Activated CD4-positive, alpha-beta memory T cell treated with anti-CD3 and anti-CD28 coated beads, Interleukin-2, amount 10 ng/mL, durations not matched to agents 7 days and 5 days (primary cell): ENCODE measurements at places on chromosomes 2 and 18.
A peak's percentile ranks its signal among the peaks of the same experiment; 100 is the strongest.

DNA sequence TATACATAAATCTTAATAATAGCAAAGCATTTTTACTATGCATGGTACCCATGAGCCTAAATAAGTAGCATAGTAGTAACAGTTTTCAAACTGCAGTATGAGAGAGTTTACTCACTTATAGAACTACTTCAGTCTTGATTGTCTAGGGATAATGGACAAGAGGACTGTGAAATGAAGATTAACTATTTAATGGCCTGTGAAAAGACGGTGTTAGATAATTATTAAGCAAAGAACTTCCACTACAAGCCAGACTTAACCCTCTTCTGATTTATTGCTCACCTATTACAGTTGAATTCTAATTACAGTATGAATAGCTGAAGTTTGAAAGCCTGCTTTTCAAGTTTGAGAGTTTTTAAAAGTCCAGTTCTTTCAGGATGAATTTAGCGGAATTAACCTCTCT, 18.9 kb downstream of the PIK3C3 start:
- H3K36me3 ChIP-seq: peaks cover 39% of the 10 kb centered on the region
- DNase-seq: no peak
- H3K4me1 ChIP-seq: peaks cover 23% of the 10 kb centered on the region
- H3K27ac ChIP-seq: no peak overlapping the region

GRCh38 chr18:76131738-76132137, 363.3 kb downstream of the ZNF516 start:
- H3K4me3 ChIP-seq: no peak overlapping the region
- H3K27me3 ChIP-seq: no peaks in the 10 kb centered on the region
- H3K27ac ChIP-seq: no peak overlapping the region
- no peak for DNase-seq
- no peaks in the 10 kb centered on the region for H3K36me3 ChIP-seq

DNA sequence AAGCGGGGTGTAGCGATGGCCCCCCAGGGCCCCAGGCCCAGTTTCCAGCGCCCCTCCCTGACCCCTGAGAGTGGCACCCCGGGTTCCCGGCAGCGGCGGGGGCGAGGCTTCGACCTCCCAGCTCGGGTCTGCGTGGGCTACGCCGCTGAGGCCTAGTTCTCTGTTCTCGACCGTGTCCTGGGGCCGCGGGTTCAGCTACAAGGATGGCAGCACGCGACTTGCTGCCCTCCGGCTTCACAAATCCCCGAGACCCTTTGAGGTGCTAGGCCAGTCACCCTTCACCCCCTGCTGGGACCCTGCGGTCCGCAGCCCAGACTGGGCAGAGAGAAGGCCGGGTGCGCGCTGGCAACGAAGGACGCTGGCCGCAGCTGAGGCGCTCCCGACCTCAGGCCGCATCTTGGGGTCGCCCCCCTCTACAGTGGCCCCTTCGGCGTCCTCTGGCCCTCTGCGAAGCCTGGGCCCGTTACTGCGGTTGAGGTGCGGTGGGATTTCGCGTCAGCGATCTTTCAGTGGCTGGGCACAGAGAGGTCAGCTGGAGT, 1.2 kb downstream of the OTX1 start:
- no peaks in the 10 kb centered on the region for H3K36me3 ChIP-seq
- no peak for DNase-seq
- peaks cover 89% of the 10 kb centered on the region for H3K27me3 ChIP-seq
- no peak overlapping the region for H3K27ac ChIP-seq

GRCh38 chr18:44701227-44701626, 20.5 kb downstream of the SETBP1 start:
- peaks cover 25% of the 10 kb centered on the region for H3K27me3 ChIP-seq
- H3K4me3 ChIP-seq: no peak overlapping the region
- DNase-seq: no peak
- peaks cover 15% of the 10 kb centered on the region for H3K4me1 ChIP-seq

GRCh38 chr2:183078163-183078463, 434 bp upstream of the DUSP19 start:
- no peaks in the 10 kb centered on the region for H3K36me3 ChIP-seq
- peak overlapping the region; percentile 77 for H3K4me3 ChIP-seq
- no peak for DNase-seq
- no peaks in the 10 kb centered on the region for H3K27me3 ChIP-seq

- no peak for DNase-seq
- peaks cover 5% of the 10 kb centered on the region for H3K27me3 ChIP-seq
- H3K36me3 ChIP-seq: no peaks in the 10 kb centered on the region
- H3K4me3 ChIP-seq: no peak overlapping the region
Observed at GRCh38 chr2:121826036-121826435, 70.6 kb downstream of the TSN start.

DNA sequence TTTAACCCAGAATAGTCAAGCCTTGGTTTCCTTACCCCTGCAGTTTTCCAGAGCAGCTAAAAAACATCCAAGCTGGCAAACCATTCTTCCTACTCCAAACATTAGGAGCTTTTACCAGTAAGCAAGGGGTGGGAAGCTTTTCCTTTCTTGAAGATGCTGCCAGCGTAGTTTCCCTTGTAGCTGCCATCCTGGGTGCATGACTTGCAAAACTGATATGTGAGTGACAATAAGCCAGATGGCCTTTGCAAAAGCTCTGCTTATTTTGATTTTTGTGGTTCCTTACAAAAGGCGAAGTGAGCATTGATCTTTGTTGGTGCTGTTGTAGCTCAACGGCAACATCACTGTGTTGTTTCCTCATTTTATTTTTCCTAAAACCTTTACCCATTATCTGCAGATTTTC, 138.8 kb downstream of the WDSUB1 start:
- no peak overlapping the region for H3K27ac ChIP-seq
- no peaks in the 10 kb centered on the region for H3K36me3 ChIP-seq
- no peak for DNase-seq
- H3K4me1 ChIP-seq: peaks cover 15% of the 10 kb centered on the region
